ENCODE measurements at places on chromosomes 4 and X. TPM values are rescaled to one million over a fixed set of nuclear protein-coding genes. Genes with fewer than 3 reads are reported as not detected.

DNA sequence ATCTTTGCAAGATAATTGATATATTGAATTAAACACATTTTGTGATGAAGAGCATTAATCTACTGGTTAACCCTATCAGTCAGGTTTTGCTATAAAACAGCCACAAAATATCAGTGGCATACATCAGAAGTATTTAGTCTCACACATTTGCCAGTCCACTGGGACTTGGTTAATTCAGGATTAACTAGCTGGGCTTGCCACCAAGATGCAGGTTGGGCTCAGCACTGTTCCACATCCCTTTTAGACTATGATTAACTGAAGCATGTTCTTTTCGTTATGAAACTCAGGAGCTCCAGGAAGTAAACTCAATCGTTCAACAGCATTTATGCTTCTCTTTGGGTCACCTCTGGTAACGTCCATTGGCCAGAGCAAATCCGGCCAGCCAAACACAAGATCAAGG, 538.1 kb upstream of the HS3ST1 start:
- H3K27ac ChIP-seq, result no peak overlapping the region
- no peak overlapping the region for H3K4me3 ChIP-seq
- H3K27me3 ChIP-seq, result no peaks in the 10 kb centered on the region
- no peaks in the 10 kb centered on the region for H3K4me1 ChIP-seq
- H3K36me3 ChIP-seq, result peaks cover 6% of the 10 kb centered on the region
- no peak for DNase-seq

DNA sequence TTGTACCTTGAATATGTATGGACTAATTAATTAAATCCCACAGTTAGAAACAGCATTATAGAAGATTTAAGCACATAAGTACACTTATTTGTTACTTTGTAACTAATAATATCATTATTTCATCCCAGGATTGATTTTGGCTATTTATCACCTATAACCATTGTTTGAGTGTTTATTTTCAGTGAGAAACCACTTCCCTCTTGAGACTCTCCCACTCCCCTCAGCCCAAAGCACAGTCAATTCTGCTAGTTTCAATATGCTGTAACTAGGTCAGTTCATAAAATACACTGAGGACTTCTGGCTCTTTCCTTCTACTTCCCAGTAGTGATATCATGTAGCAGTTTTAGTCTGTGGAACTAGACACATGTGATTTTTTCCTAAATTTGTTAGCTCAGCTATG, 16.3 kb downstream of the OFD1 start:
- H3K27me3 ChIP-seq, result peaks cover 5% of the 10 kb centered on the region
- no peak for DNase-seq
- H3K36me3 ChIP-seq, result peaks cover 19% of the 10 kb centered on the region
- peaks cover 38% of the 10 kb centered on the region for H3K4me1 ChIP-seq

DNA sequence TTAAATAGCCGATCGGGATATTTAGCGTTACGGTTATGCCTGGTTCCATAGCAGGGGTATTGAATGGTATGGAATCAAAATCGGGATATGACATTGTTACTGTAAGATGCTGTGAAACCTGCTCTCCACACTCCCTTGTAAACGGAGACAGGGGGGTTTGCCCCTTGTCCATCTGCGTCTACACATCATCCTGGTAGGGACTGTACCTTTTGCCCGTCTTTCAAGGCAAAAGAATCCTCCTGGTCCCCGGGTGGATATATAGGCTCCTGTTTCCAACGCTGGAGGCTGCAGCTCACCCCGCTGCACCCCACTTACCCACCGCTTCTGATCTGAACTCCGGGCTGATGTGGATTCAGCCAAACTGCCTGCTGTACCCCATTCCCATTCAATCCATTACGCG, 189.1 kb downstream of the SHOX start:
- no peak overlapping the region for H3K27ac ChIP-seq
- H3K4me3 ChIP-seq, result no peak overlapping the region
- no peak for DNase-seq

Gene TCEAL9
- not detected for total RNA-seq

Gene SYN1
- total RNA-seq, result 0.92 TPM

Gene CDKL5
- 2.2 TPM for total RNA-seq

Gene RASSF6
- not detected for total RNA-seq

DNA sequence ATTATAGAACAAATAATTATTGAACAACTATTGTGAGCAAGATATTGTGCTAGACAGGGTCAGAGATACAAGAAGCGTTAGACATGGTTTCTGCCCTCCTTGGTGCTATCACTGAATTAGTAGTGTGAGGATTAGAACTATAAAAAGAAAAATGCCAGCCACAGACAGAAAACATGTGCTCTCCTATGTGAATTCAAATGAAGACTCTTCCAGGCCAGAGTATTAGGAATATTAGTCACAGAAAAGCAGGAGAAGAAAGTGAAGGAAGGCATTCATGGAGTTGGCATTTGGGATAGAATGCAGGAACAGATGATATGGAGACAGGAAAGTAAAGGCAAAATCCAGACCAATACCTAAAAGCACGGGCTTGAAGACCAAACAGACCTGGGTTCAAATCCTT, 179.6 kb upstream of the TENM3 start:
- DNase-seq, result no peak
- H3K4me1 ChIP-seq, result no peaks in the 10 kb centered on the region
- no peak overlapping the region for H3K4me3 ChIP-seq
- no peaks in the 10 kb centered on the region for H3K27me3 ChIP-seq

DNA sequence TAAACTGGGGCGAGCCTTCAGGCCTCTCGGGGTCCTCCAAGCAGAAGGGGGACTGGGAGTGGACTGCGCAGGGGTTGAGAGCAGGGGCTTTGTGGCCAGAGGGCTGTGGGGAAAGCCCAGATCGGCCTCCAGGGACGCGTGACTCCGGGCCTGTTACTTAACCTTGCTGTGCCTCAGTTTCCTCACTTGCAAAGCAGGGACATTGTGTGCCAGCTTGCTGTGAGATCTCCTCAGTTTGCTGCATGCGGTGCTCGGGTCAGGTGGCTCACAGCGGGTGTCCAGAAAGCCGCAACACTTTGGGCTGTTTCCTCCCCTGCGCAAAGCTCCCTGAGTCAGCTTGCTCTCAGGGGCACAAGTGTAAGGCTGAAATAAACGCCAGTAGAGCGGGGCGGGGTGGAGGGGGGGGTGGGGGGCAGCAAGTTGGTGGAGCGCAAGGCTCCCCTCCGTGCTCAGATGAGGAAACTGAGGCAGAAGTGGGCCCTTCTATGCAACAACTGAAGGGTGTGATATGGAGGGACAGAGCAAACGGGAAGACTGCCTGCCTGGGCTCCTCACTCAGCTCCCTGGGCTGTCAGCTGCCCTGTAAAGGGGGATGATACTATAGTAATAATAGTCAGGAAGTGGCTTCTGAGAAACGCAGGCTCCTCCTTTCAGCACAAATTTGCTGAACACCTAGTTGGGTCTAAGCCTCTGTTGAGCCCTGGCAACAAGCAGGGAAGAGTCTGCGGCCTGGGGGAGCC, 101.0 kb downstream of the HMX1 start:
- no peak overlapping the region for H3K4me3 ChIP-seq
- no peak overlapping the region for H3K27ac ChIP-seq
- H3K27me3 ChIP-seq, result no peaks in the 10 kb centered on the region
- peak; percentile 45 for DNase-seq
- no peaks in the 10 kb centered on the region for H3K4me1 ChIP-seq
- no peaks in the 10 kb centered on the region for H3K36me3 ChIP-seq

Gene FGF5
- total RNA-seq, result not detected

GRCh38 chrX:63918611-63919010, 133.6 kb upstream of the ARHGEF9 start:
- no peaks in the 10 kb centered on the region for H3K4me1 ChIP-seq
- H3K27ac ChIP-seq, result no peak overlapping the region
- no peak for DNase-seq
- no peak overlapping the region for H3K4me3 ChIP-seq

Gene MAGEA8
- total RNA-seq, result not detected

Gene PNMA6E
- not detected for total RNA-seq

Gene PNMA3
- total RNA-seq, result 0.53 TPM

DNA sequence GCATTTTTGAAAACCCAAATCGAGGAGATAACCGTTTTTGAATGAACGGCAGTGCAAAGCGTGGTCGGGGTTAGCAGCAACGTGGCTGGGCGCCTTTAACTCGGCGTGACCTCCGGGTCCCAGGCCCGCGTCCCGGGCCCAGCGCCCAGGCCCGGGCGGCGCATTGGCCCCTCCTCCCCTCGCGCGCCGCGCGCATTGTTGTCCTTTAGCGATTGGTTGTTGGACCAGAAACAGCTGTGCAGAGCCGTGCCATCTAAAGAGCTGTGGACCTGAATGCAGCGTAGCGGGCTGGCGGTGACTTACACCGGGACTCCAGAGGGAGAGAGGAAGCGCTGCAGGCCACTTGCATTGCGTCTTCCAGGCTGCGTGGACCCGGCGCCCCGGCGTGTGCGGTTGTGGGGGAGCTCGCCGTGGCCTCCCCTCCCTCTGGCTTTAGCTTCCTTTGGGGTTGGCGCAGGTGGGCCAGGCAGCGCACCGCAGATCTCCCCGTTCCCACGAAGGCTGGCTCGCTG, at the start of gene STOX2:
STOX2 (plus strand) TSS at position 227 of the 512 bp plus-strand sequence. CDS start 1,484 bp downstream, outside the sequence.
- H3K27ac ChIP-seq, result no peak within 1 kb of the TSS
- no peak within 1 kb of the TSS for H3K4me3 ChIP-seq
- H3K27me3 ChIP-seq, result peaks cover 72% of the 10 kb centered on the region
- DNase-seq, result no peak
- H3K4me1 ChIP-seq, result no peaks in the 10 kb centered on the region

GRCh38 chr4:107987916-107988762, 1.6 kb upstream of the HADH start:
- H3K4me3 ChIP-seq, result peak overlapping the region; percentile 3
- H3K27me3 ChIP-seq, result no peaks in the 10 kb centered on the region
- no peak overlapping the region for H3K27ac ChIP-seq
- peaks cover 19% of the 10 kb centered on the region for H3K4me1 ChIP-seq

Gene GAGE1
- not detected for total RNA-seq

- no peaks in the 10 kb centered on the region for H3K4me1 ChIP-seq
- no peak overlapping the region for H3K27ac ChIP-seq
- DNase-seq, result no peak
- H3K36me3 ChIP-seq, result no peaks in the 10 kb centered on the region
- H3K27me3 ChIP-seq, result no peaks in the 10 kb centered on the region
- no peak overlapping the region for H3K4me3 ChIP-seq
These were observed 218.6 kb upstream of the HTR2C start for GRCh38 chrX:114365065-114365834.

Gene SLC39A8
- 76.5 TPM for total RNA-seq

GRCh38 chr4:153468587-153468986, 2.4 kb downstream of the TMEM131L start:
- H3K27ac ChIP-seq, result peak overlapping the region; percentile 82
- H3K4me3 ChIP-seq, result peak overlapping the region; percentile 70
- H3K36me3 ChIP-seq, result peaks cover 13% of the 10 kb centered on the region
- H3K27me3 ChIP-seq, result no peaks in the 10 kb centered on the region

DNA sequence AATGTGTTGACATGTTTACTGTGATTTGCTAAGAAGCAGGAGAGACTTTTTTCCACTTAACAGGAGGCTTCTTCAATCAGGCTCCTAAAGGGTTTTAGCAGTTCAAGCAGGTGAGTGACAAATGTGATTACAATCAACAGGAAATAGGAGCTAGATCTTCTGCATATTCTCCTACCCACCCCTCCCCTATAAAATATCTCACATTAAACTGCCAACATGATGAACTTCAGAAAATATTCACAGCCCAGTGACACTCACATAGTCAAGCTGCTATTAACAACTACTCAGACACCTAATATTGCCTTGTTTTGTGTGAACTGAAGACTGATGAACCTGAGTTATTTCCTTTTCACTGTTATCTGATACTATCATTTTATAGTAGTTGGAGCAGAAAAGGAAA, 55.9 kb upstream of the ANTXR2 start:
- no peaks in the 10 kb centered on the region for H3K27me3 ChIP-seq
- peaks cover 52% of the 10 kb centered on the region for H3K4me1 ChIP-seq
- DNase-seq, result no peak
- no peak overlapping the region for H3K27ac ChIP-seq
- no peak overlapping the region for H3K4me3 ChIP-seq

Gene SPOCK3
- not detected for total RNA-seq

Gene MAGEA2B
- total RNA-seq, result not detected

Gene CLGN
- not detected for total RNA-seq

DNA sequence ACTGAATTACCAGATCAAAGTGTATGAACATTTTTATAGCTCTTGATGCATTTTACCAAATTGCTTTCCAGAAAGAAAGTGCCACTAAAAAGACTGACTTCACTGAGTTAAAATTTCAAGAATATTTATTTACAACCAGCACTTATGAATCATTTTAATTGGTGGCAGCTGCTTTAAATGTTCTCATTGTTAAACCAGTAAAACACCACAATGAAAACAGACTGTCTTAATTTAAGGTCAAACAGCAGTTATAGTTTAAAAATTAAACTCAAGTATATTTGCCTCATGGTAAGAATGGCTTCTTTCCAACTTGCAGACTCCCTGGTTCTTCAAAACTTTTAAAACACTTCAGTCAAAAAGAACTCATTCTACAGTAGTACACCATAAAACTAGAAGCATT, 36.9 kb downstream of the AMMECR1 start:
- no peak overlapping the region for H3K4me3 ChIP-seq
- DNase-seq, result no peak
- H3K27ac ChIP-seq, result no peak overlapping the region
- H3K4me1 ChIP-seq, result peaks cover 12% of the 10 kb centered on the region

Gene MAGED2
- total RNA-seq, result 40.5 TPM

Gene ZNF674
- 2.2 TPM for total RNA-seq

Gene PPP1R3F
- 3.4 TPM for total RNA-seq

- no peaks in the 10 kb centered on the region for H3K4me1 ChIP-seq
- H3K4me3 ChIP-seq, result no peak overlapping the region
- no peaks in the 10 kb centered on the region for H3K36me3 ChIP-seq
These were observed 15.0 kb downstream of the C4orf51 start for GRCh38 chr4:145694929-145695328.

Gene IL13RA1
- 0.11 TPM for total RNA-seq

DNA sequence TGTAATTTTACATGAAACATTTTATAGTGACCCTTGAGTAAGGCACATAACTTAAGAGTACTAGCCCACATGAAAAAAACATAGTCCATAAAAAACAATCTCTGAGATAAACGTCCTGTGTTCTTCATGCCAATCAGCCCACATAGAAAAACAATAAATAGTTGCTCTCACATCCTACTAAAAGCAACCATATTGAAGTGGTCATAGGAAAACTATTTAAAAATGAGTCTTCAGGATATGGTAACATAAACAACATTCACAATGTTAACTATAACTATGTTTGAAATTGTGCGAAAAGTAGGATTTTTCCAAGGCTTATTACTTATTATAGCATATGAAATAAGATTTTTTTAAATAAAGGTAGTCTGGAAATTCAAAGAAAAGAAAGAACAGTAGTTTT, 77.1 kb upstream of the EPHA5 start:
- no peak overlapping the region for H3K27ac ChIP-seq
- H3K4me3 ChIP-seq, result no peak overlapping the region
- no peaks in the 10 kb centered on the region for H3K4me1 ChIP-seq

DNA sequence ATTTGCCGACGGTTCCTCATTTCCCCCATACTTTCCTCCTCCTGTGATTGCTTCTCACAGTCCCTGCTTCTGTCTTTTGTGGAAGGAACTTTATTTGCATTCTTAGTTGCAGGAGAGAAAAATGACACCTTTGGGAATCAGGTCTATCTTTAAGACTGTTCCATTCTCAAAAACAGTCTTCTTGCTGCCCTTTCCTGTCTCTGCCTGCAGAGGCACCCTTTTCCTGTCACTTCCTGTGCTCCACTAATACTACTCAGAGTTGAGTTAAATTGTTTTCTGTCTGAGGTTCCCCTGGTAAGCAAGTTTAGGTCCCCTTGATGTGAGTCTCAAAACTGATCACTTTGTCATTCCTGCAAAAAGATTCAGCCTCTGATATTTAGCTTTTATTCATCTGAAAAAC, 208.8 kb upstream of the CLNK start:
- no peak overlapping the region for H3K4me3 ChIP-seq
- H3K27me3 ChIP-seq, result peaks cover 24% of the 10 kb centered on the region
- H3K27ac ChIP-seq, result no peak overlapping the region
- DNase-seq, result no peak
